ENCODE measurements at places on chromosomes 5 and 9.

DNA sequence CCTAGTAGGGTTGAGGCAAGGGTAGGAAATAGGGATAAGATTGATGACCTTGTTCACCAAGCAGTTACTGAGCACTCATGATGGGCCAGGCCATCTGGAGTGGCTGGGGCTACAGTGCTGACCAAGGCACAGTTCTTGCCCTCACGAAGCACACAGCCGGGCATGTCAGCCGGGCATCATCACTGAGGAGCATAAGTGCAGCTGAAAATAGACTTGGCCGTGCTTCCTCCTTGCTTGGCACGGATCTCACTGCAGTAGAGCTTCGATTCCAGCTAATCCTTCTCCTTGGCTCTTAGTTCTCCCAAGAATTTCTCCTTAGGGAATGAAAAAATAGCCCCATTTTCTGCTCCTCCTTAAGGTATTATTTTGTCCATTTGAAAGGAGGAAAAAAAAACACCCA lies 116.6 kb downstream of the NMUR2 start:
- no peak for DNase-seq

DNA sequence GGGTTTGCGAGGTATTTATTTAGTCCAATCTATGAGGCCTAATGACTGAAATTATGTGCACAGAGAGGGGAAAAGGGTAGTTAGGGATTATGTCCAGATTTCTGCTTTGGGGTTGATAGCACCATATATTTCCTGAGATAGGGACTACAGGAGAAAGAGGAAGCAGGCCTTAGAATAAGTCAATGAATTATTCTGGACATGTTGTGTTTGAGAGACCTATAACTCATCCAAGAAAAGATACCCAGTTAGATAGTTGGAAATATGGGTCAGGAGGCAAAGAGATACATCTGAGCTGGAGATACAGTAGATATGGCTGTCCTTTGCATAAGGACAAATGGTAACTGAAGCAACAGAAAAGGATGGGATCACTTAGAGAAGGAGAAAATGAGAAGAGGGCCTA lies 53.1 kb downstream of the NR3C1 start:
- DNase-seq = no peak

GRCh38 chr9:122374885-122375420 lies 4.1 kb downstream of the PTGS1 start:
- no peak for DNase-seq

DNA sequence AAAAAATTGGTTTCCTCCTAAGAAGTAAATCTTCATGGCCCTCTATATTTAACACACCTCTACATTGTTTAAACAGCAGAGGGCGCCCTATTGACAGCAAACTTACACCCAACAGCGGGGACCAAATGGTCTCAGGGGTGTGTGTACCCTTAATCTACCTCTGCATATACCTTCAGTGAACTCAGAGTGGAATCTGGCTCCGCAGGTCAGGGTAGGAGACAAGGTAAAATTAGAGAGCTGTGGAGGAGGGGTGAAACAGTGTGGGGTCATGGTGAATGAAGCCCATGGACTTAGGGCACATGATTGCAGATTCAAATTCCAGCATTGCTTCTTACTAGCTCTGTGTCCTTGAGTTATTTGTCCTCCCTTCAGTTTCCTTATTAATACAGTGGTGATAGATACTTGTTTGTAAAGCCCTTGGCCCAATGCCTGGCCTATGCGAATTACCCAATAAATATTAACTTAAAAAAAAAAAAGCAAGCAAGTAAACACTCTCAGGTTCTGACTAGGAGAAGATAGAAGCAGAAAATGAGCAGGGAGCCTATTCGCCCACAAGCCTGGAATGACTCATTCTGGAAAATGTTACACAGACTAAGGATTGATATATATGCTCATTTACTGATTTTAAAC lies 122.9 kb downstream of the CAVIN4 start:
- DNase-seq = peak; percentile 35

DNA sequence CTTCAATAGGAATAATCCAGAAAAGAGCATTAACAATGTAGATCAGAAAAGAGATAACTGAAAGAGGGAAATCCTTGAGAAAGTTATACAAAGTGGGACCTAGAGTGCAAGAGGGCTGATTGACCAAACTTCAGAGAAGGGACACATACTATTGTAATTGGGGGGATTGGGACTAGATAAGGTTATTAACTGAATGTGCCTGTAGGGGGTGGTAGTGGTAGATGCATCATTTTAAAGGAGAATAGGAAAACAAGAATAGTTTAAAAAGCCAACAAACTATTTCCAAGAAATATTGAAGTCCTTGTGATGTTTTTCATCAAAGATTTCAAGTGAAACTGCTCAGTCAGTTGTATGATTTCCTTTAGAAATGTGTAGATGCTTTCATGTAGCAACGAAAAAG lies 468.5 kb downstream of the TAF11L14 start:
- DNase-seq = no peak

DNA sequence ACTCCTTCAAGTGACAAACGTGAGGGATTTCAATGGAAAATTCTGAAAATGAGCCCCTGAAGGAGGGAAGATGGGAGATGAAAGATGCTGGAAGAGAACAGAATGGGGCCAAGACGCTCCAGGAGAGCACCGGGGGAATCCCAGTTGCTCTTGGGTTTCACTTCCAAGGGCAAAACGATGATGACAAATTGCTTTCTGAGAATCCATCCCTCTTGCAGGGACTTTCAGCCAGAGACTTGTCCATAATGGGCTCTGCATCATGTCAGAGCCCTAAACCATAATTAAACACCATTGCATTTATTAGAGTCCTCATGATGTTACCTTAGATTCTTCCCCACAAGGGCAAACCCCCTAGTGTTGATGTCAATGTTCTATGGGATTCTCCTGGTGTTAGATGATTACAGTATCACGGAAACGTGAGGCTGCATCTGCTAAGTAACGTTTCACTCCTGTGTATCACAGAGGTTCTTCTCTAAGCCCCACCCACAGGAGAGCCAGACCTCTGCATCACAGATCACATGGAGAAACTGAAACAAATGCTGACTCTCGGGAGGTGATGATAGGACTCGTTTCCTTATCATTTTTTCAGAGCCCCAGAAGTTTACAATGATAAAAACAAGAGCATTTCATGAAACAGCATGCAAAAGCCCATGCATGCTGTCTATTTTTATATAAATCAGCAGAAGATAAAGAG lies 114.4 kb downstream of the TENT4A start:
- no peak for DNase-seq

GRCh38 chr9:13705373-13705772 lies 425.9 kb upstream of the MPDZ start:
- DNase-seq = no peak

GRCh38 chr9:98099346-98099745 lies 19.7 kb downstream of the TRIM14 start:
- no peak for DNase-seq

DNA sequence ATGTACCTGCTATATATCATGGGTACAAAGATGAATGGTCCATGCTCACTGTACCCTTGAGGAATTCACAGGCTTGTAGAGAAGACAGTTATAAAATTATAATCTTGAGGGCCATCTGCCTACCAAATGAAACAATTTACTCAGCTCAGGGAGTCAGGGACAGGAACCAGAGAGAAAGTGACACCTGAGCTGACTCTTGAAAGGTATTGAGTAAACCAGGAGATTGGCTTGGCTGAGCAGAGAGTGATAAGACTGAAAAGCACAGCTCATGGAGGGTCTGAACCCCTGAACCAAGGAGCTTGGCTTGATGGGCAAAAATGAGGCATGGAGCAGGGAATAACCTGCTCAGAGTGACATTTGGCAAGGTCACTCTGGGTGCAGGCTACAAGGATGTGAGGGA lies 147.3 kb downstream of the FAM114A2 start:
- no peak for DNase-seq

DNA sequence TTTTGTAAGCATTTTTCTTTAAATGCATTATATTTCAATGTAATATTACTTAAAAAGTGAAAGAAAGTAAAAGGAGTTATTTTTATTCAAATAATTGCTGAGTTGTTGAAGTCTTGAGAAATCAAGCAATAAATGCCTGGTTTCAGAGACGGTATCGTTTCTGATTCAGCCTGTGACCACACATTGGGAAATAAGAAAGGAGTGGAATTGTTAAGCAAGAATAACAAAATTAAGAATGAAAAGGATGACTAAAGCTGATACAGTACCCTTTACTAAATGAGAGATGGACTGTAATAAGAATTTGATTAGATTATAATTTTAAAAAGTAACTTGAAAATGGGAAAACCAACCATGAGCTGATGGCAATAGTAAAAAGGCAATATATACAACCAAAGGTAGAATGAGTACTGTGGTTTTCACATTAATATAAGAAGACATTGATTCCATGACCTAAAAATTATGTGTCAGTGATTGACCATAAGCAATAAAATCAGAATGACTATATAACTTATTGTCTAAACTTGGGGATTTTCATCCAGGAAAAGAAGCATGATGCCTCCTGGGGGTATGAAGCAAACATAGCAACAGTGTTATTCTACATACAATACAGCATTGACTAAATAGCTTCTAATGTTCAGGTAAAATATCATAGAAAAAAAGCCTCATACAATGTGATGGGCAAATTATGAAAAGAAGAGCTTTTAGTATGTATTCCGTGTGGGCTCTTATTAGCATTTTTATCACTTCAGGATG lies 101.9 kb upstream of the PRDM9 start:
- DNase-seq = no peak

DNA sequence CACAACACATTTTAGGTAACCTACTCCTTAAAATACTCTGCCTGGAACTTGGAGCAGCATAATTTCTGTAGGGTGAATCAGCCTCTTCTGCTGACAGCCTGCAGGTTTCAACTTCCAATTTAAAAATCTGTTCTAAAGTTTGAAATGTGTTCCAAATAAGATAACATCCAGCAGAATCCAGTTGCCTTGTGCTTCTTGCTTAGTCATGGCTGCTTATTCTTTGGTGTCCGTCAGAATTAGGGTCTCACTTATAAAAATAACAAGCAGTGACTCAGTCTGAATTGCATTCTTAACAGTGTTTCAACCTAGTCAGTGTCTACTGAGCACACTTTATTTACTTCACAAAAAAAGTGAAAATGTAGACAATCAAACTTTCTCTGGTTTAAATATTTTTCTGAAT lies 3.7 kb downstream of the CDH6 start:
- DNase-seq = no peak

GRCh38 chr9:27977931-27978330 lies 404.6 kb upstream of the C9orf72 start:
- no peak for DNase-seq

GRCh38 chr5:118981783-118982182 lies 6.6 kb downstream of the DTWD2 start:
- DNase-seq = no peak

GRCh38 chr5:172868924-172869591 lies 35.0 kb downstream of the ERGIC1 start:
- no peak for DNase-seq

DNA sequence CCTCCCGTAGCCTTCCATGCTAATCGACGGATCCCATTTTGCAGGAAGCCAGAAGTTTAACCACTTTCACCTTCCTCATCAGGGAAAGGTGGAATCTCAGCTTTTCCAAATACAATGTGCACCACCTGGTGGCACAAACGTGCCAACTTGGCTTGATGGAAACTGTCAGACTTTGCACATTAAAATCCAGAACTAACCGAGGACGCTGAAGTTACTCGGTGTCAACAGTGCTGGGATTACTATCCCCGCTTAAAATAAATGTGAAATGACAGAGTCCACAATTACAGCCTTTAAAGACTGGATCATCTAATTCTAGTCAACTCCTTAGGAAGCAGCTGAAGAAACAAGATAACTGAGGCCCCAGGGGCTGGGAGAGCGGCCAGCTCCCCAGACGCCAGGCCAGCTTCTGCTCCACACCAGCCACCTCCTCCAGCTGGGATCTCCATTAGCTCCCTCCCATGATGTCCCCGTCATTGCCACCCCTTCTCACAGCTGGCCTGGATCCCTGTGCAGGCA lies 50.1 kb upstream of the RETREG1 start:
- peak; percentile 3 for DNase-seq

- no peak for DNase-seq
Measured at GRCh38 chr5:137097203-137097602, 401.9 kb downstream of the SPOCK1 start.

DNA sequence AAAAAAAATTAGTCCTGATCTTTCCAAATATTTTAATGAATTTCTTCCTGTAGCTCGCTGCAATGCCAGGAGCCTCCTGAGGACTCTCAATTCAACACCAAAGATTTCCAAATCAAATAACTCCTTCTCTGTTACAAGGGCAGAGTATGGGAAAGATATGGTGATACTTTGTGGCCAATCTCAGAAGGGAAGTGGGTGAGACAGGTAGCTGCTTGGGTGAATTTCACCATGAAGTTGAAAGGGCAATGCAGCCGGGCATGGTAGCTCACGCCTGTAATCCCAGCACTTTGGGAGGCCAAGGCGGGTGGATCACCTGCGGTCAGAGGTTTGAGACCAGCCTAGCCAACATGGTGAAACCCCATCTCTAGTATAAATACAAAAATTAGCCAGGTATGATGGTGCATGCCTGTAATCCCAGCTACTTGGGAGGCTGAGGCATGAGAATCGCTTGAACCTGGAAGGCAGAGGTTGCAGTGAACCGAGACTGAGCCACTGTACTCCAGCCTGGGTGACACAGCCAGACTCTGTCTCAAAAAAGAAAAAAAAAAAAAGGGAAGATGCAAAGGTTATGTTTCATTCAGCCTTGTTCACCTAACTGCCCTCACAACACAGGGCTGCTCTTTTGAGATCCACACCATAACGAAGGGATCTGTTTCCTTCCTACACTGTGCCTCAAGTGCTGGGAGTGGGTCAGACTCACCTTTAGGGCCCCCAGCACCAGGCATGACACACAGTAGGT lies 58.6 kb downstream of the PTPN3 start:
- DNase-seq = no peak

- no peak for DNase-seq
Measured at GRCh38 chr9:132908635-132909034, 29.9 kb downstream of the SPACA9 start.

DNA sequence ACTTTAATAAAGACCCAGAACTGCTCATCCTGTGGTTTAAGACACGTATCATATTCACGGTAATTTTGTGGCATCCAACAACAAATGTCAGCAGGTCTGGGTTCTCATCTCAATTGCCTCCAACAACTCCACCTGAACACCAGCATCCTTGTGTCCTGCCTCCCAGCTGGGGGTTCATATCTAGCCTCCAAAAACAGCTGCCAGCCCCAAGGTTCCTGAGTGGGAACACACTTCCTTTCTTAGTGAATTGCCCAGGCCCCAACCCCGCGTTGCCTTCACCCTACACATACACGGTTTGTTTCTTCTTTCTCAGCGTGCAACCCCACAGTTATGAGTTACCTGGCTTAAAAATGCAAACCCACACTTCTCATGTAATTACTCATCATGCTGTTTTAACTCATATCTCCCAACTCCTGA lies 77.9 kb downstream of the SEMA4D start:
- no peak for DNase-seq

All from NCI-H1436 (cell line).